ENCODE measurements at places on chromosomes 12 and 14.
A peak's percentile ranks its signal among the peaks of the same experiment; 100 is the strongest.

GRCh38 chr12:30811966-30812365, 57.2 kb upstream of the CAPRIN2 start:
- DNase-seq: no peak

- DNase-seq: no peak
Measured at GRCh38 chr12:91639327-91639726, 456.7 kb upstream of the DCN start.

DNA sequence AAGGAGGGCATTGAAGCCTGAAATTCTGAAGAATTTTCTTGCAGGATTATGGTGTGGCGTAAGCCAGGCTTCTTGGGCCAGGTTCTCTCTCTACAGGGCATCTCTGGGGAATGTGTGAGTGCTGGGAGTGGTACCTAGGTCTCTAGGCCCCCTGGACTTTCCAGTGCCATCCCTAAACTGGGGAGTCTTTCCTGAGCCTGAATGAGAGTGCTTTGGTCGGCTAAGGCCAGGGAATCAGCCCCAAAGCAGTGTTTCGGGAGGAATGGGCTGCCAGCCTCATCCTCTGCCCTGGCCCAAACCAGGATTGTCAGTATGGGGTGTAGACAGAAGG, 93.9 kb downstream of the CALM1 start:
- DNase-seq: no peak

DNA sequence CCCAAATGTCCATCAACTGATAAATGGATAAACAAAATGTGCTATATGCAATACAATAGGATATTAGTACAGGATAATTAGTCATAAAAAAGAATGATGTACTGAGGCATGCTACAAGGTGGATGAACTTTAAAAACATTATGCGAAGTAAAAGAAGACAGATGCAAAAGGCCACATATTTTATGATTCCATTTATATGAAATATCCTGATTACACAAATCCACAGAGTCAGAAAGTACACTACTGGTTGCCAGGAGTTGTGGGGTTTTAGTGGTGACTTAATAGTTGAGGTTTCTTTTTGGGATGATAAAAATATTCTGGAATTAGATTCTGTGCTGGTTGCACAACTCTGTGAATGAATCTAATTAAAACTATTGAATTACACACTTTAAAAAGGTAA, 12.6 kb downstream of the TRIM9 start:
- no peak for DNase-seq

- peak; percentile 23 for DNase-seq
Measured at GRCh38 chr12:20486233-20486632, 117.9 kb downstream of the PDE3A start.
